ENCODE measurements at places on chromosomes 1 and 21. TPM values are rescaled to one million over a fixed set of nuclear protein-coding genes. Genes with fewer than 3 reads are reported as not detected.

TDRD5 gene
- not detected for total RNA-seq

IFNLR1 gene
- total RNA-seq: 1.6 TPM

CRP gene
- total RNA-seq: not detected

ELF3 gene
- total RNA-seq: 258 TPM

OR2T2 gene
- total RNA-seq: not detected

FMO2 gene
- total RNA-seq: not detected

VSIG8 gene
- total RNA-seq: not detected

DNASE2B gene
- total RNA-seq: not detected

OLFM3 gene
- total RNA-seq: not detected

RABGGTB gene
- 73.2 TPM for total RNA-seq

PTPN7 gene
- 0.03 TPM for total RNA-seq

CELA3B gene
- not detected for total RNA-seq

CFH gene
- 4.3 TPM for total RNA-seq

AADACL4 gene
- not detected for total RNA-seq

CYP4A11 gene
- not detected for total RNA-seq

SLAMF9 gene
- 0.22 TPM for total RNA-seq

MROH7 gene
- total RNA-seq: not detected

GON4L gene
- 14.4 TPM for total RNA-seq

PANK4 gene
- total RNA-seq: 9.2 TPM

GABRD gene
- 0.58 TPM for total RNA-seq

GPR52 gene
- not detected for total RNA-seq

NMNAT2 gene
- total RNA-seq: 0.84 TPM

FLG2 gene
- not detected for total RNA-seq

TTC22 gene
- total RNA-seq: not detected

RCSD1 gene
- total RNA-seq: 0.08 TPM
